ENCODE measurements at places on chromosomes 7 and 10.

GRCh38 chr10:123562811-123563580, 103.2 kb upstream of the GPR26 start:
- DNase-seq: no peak

- DNase-seq: peak; percentile 97
Measured at GRCh38 chr10:77392851-77393250, 244.8 kb downstream of the KCNMA1 start.

- DNase-seq: no peak
Measured at GRCh38 chr10:43855667-43856210, 207.1 kb upstream of the ZNF32 start.

- no peak for DNase-seq
Measured at GRCh38 chr10:6204063-6204340, 1.3 kb downstream of the PFKFB3 start.

- no peak for DNase-seq
Measured at GRCh38 chr10:102342958-102343357, 52.5 kb upstream of the NFKB2 start.

- peak; percentile 48 for DNase-seq
Measured at GRCh38 chr10:77004917-77005564, 632.6 kb downstream of the KCNMA1 start.

GRCh38 chr7:43260980-43261878, 148.8 kb downstream of the HECW1 start:
- DNase-seq: peak; percentile 75

DNA sequence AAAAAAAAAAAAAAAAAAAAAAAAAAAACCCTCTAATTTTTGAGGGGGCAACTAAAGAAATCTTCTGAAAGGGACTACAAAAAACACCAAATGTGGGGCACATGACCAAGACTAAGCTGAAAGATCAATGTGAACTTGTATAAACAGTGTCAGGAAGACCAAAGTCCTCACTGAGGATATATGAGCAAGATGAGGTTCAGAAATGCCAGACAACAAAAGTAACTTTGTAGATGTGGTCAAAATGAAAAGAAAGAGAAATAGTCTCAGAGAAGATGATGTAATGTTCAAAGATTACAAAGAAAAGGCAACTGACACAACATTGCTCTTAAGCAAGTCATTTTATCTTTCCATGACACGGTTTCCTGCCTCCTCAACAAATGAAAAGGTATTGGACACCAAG, 48.7 kb upstream of the PTPRZ1 start:
- DNase-seq: no peak

DNA sequence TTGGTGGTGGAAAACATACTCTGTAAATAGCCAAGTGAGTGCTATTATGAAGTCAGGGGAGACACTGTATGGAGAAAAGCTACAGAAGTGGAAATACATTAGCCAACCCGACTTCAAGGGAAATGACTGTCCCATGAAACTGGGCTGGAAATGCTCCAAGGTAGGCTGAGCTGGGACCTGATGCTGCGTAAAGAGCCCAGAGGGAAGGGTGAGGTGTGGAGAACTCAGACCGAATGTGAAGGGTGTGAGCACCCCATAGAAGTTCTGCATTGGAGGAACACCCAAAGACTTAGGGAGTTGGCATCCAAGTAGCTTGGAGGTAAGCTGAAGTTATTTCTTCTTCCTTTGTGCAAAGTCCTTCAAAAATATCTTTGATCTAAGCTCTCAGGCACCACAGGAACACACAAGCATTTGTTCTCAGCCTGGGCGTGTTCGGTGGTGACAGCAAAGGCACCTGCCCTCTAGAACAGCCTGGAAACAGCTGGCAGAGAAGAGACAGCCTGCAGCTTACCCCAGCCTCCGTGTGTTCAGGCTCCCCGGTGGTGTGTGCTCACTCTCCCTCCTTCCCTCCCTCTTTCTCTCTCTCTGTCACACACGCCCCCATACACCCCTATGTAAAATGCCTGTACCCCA, 19.1 kb upstream of the GJD4 start:
- DNase-seq: no peak

DNA sequence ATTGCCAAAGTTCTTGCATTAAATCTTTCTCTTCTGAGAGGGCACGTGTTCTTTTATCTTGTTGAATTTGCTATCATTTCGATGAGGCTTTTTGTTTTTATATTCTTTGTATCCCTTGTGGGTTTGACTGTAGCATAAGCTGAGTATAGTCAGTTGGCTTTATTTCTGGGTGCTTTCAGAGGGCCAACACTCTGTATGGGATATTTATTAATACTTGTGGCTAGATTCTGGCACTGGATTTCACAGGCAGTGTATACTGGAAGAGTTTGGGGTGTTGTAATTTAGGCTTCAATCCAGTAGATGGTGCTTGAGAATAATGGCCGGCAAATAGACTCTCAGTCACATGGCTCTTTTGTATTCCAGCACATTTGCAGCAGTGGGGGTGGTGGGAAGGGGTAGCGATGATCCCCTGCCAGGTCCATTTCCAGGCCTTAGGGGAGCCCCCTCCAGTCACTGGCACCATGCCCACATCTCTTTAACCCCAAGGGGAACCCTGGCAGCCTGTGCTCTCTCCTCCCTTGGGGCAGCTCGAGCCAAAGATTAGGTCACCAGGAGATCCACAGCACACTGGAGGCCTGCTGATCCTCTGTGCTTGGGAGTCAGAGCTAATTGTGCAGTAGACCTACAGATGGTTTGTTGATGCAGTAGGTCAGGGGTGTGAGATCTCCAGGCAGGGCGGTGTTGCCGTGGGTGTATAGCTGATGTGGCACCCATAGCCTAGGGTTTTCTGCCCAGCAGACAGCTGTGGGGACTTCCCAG, 81.8 kb downstream of the PTPN20 start:
- no peak for DNase-seq

GRCh38 chr7:33517191-33517590, 387.8 kb downstream of the BBS9 start:
- DNase-seq: no peak

GRCh38 chr7:142063551-142064442, 47.7 kb upstream of the MGAM2 start:
- no peak for DNase-seq

- no peak for DNase-seq
Measured at GRCh38 chr10:29757551-29758297, 123.0 kb upstream of the SVIL start.

DNA sequence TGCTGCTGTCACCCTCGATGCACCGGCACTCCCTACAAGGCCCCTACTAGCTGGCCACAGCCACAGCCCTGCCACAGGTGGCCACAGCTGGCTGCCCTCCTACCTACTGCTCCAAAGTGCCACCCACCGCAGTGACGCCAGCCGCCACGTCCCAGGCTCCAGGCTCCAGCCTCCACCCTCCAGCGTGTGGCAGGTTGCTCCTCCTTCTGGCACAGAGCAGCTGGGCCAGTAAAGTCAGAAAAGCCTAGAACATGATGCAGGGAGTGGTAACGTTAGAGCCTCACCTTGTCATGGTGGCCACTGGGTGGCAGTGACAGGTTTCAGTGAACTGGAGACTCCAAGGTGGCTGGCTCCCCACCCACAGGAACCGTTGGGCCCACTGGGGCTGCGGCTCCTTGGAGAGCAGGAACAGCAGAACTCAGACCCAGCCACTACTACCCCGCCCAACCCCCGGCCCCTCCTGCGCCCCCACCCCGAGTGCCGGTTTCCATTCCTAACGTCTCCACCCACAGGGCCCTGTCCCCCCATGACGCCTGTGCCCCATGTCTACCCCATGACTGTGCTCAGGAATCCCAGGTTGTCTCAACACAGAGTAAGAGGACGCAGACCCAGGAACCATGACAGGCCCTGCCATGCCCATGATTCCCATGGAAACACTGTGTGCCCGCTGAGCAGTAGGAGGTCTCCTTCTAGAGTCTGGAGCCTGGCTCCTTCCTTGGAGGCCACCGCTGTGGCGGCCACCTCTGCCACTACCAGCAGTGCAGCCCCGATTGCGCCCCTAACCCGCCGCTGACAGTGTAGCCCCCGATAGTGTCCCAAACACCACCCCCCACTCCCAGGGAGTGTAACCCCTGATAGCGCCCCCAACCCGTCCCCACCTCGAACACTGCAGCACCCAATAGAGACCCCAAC, 52.3 kb upstream of the ZNF33B start:
- DNase-seq: no peak

GRCh38 chr7:151503902-151504714, 15.6 kb downstream of the RHEB start:
- DNase-seq: no peak

- DNase-seq: no peak
Measured at GRCh38 chr7:151060416-151061212, 1.2 kb downstream of the SLC4A2 start.

- DNase-seq: no peak
Measured at GRCh38 chr10:26310361-26310760, 93.8 kb downstream of the GAD2 start.

- DNase-seq: no peak
Measured at GRCh38 chr7:12788591-12788990, 101.2 kb downstream of the ARL4A start.

GRCh38 chr10:62613424-62613823, 191.1 kb upstream of the ADO start:
- DNase-seq: no peak

DNA sequence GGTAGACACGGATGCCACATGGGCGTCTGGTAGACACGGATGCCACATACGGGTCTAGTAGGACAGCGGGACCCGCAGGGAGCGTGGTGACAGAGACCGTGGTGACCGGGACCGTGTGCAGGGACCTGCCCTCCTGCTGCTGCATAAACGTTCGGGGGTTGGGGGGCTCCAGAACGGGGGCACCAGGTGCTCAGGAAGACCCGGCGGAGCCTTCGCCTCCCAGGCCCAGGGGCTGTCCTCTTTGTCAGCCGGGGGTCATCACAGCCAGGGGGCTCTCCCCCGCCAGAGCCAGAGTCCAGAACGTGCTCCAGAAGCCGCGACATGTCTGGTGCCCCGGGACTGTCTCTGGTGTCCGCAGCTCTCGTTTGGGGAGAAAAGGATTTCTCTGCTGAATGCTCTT, 69.2 kb upstream of the ADGRA1 start:
- no peak for DNase-seq

- DNase-seq: no peak
Measured at GRCh38 chr10:102240467-102241031, 763 bp downstream of the PITX3 start.

- no peak for DNase-seq
Measured at GRCh38 chr7:12643001-12643643, 44.3 kb upstream of the ARL4A start.

DNA sequence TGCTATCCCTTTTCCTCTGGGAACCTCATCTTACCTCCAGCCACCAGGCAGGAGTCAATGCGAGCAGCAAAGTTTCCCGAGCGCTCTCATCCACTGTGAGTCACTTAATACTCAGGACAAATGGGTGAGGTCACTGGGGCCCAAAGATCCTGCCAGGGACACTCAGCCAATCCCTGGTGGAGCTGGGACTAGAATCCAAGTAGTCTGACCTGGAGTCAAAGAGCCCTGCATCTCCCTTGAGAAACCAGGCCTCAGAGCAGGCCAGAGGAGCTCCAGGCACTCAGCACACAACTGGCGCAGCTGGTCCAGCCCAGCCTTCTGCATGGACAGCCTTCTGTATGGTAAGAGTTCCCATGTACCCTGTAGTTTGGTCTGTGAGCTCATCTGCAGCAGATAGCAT, 142.3 kb downstream of the MAPK8 start:
- DNase-seq: no peak

DNA sequence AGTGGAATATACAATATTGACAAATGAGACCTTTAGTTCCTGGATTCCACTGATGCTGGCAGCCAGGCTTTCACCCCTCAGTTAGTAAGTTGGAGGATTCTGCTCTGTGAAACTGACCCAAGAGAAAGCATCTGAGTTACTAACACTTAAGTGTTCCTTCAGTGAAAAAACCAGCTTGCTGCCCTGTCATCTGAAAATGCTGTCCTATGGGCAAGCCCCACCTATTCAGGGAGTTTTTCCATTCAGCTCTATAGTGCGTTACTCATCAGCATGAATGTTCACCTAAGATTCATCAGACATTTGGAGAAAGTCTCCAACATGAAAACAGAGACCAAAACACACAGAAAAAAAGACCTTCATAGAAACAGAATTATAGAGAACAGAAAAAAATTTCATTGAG, 37.9 kb downstream of the PRPF18 start:
- no peak for DNase-seq

DNA sequence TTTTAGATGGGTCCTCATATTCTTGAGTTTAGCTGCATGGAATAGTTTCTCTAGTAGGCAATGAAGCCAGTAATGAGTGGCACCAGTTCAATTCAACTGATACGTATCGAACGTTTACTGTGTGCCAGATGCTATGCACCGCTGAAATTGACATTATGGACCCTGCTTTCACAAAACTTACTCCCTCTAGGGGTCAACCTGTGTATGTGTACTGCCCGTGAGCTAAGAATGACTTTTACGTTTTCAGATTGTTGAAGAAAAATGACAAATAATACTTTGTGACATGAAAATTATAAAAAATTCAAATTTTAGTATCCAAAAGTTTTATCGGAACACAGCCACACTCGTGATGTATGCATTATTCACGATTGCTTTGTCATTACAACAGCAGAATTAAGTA, 95.5 kb downstream of the ZMYND11 start:
- DNase-seq: no peak

- DNase-seq: no peak
Measured at GRCh38 chr7:5215313-5215712, 25.3 kb downstream of the WIPI2 start.

GRCh38 chr7:129295015-129295423, 70.2 kb downstream of the AHCYL2 start:
- DNase-seq: no peak

DNA sequence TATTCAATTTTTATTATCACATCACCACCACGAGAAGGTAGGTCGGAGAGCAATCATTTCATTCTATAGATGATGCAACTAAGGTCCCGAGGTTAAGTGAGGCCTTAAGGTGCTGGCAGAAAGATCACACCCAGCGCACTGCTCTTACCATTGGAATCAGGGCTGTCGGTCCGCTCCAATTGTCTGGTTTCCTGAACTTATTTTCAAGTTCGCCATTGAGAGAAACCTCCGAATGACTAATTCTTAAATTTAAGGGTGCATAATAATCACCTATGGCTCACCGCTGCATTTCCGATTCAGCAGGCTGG, 625 bp upstream of the GSTO2 start:
- no peak for DNase-seq

- DNase-seq: peak; percentile 66
Measured at GRCh38 chr7:42940985-42941847, 9.0 kb downstream of the MRPL32 start.

Data from HFF-Myc (cell line).